NK-92 treated with Interleukin-12 subunit alpha and Interleukin-12 subunit beta, amount 100 ng/mL, for 24 hours (cell line): ENCODE measurements at places on chromosomes 2 and 18.

DNA sequence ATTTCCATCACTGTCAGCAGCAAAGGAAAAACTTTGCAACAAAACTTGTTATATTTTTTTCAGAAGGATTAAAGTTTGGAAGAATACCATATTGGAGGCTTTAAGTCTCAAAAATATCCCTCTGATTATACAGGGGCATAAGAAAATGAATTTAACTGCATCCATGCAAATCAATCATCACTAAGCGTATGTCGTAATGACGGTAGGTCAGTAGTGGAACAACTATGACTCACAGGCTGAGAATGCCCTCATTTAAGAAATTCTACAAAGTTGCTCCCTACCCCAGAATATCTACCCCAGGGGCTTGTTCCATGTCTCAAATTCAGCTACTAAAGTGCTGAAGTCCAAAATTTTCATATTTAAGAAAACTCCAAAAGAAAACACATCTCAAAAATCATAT lies 12.5 kb upstream of the NAB1 start:
- DNase-seq = no peak

GRCh38 chr2:64157792-64158191 lies 13.6 kb upstream of the PELI1 start:
- DNase-seq = no peak

DNA sequence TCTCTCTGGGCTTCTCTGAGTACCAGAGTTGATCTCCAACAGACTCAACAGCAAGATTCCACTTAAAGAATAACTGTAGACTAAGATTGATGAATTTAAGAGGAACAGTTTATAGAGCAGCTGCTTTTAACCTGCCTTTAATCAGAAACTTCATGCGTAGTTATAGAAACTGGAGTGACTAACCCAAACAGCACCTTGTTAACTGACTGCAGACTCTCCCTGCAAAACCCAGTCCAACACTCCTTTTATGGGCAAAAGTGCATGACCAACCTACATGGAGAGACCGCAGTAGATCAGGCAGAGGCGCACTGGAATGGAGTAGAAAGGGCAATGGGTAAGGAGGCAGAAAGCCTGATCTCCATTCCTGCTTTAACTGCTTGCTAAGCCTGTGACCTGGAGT lies 110.6 kb downstream of the NRP2 start:
- no peak for DNase-seq

DNA sequence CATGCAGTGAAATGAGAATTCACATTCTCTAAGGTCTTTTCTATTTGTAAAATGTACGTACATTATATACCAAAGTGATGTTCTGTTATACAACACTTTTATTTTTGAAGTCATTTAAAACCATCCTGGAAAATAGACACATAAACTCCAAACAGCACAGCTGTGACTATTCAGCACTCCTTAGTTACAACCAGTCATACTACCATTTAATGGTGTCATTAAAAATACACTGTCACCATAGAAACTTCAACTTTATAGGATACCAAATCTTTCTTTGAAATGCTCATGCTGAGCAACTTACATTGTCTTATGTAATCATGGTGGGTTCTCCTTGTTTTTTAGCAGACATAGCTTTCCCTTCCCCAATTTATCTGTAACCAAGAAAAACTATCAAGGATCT lies 85.3 kb downstream of the METTL4 start:
- no peak for DNase-seq

- no peak for DNase-seq
Observed at GRCh38 chr2:40629768-40630434, 178.0 kb upstream of the SLC8A1 start.

GRCh38 chr2:203936535-203936934 lies at the start of gene ICOS:
Gene ICOS, plus strand, starts transcription at chr2:203936763. Its CDS starts 52 bp downstream, at chr2:203936815.
- DNase-seq = no peak

DNA sequence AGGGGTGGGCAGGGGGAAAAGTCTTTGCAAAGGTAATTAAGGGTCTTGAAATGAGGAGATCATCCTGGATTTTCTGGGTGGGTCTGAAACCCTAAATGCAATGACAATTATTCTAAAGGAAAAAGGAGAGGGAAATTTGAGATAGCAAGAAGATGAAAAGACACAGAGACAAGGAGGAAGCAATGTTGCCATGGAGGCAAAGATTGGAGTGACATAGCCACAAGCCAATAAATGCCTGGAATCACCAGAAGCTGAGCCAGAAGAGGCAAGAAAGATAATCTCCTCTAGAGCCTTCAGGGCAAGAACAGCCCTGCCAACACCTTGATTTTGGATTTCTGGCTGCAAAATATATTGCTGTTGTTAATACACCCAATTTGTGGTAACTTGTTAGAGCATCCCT lies 1246.3 kb upstream of the PIK3C3 start:
- DNase-seq = no peak
